Activated naive CD4-positive, alpha-beta T cell treated with anti-CD3 and anti-CD28 coated beads, Interleukin-2, amount 10 ng/mL, durations not matched to agents 5 hours and 36 hours (primary cell): ENCODE measurements at places on chromosomes 4 and X. TPM values are rescaled to one million over a fixed set of nuclear protein-coding genes. Genes with fewer than 3 reads are reported as not detected.

Gene CENPVL1
- total RNA-seq: not detected

Gene XK
- total RNA-seq: not detected

Gene ACOT9
- 23.2 TPM for total RNA-seq

Gene OPHN1
- total RNA-seq: 0.12 TPM

Gene ABCG2
- 0.43 TPM for total RNA-seq

Gene CENPVL3
- total RNA-seq: not detected

Gene ARL9
- total RNA-seq: 0.22 TPM

Gene AP1S2
- 36.1 TPM for total RNA-seq
